Epithelial cell of alveolus of lung (primary cell): ENCODE measurements at places on chromosomes 2 and 18. TPM values are rescaled to one million over a fixed set of nuclear protein-coding genes. Genes with fewer than 3 reads are reported as not detected.

TBC1D8 gene
- 1.9 and 5.0 TPM in 2 replicates for total RNA-seq

GKN1 gene
- not detected in 2 replicates for total RNA-seq

ERBB4 gene
- total RNA-seq, result under 0.01 TPM in 1 of 2 replicates, not detected in the other

ATOH8 gene
- 5.3 and 63.2 TPM in 2 replicates for total RNA-seq

FASTKD2 gene
- 22.7 and 31.7 TPM in 2 replicates for total RNA-seq

KLHL30 gene
- total RNA-seq, result 0.32 TPM in 1 of 2 replicates, not detected in the other

IL1R2 gene
- total RNA-seq, result 1.0 and 6.1 TPM in 2 replicates

SLC30A3 gene
- total RNA-seq, result not detected in 2 replicates

MC4R gene
- not detected in 2 replicates for total RNA-seq

CXCR1 gene
- total RNA-seq, result not detected in 2 replicates

ACVR1C gene
- under 0.01 and 2.2 TPM in 2 replicates for total RNA-seq

MAP3K19 gene
- total RNA-seq, result not detected in 2 replicates

GALM gene
- 6.1 and 7.4 TPM in 2 replicates for total RNA-seq

VWC2L gene
- not detected in 2 replicates for total RNA-seq

STK17B gene
- total RNA-seq, result 16.9 and 55.6 TPM in 2 replicates

SLC4A5 gene
- total RNA-seq, result under 0.01 and 0.48 TPM in 2 replicates

PFN4 gene
- 0.39 TPM in 1 of 2 replicates, not detected in the other for total RNA-seq

CENPA gene
- 7.7 and 18.0 TPM in 2 replicates for total RNA-seq

MAB21L4 gene
- total RNA-seq, result not detected in 2 replicates

RSAD2 gene
- 1.4 TPM in 1 of 2 replicates, not detected in the other for total RNA-seq

GAL3ST2 gene
- total RNA-seq, result 0.64 TPM in 1 of 2 replicates, not detected in the other

TMBIM1 gene
- total RNA-seq, result 102 and 130 TPM in 2 replicates

KIF5C gene
- 0.24 and 2.1 TPM in 2 replicates for total RNA-seq

VIL1 gene
- not detected in 2 replicates for total RNA-seq

ALPP gene
- not detected in 2 replicates for total RNA-seq

BMP10 gene
- total RNA-seq, result not detected in 2 replicates

CDH7 gene
- not detected in 2 replicates for total RNA-seq

TMEM163 gene
- total RNA-seq, result 0.13 TPM in 1 of 2 replicates, not detected in the other

NFATC1 gene
- 5.4 and 7.6 TPM in 2 replicates for total RNA-seq

ERMN gene
- not detected in 2 replicates for total RNA-seq

UGT1A9 gene
- not detected in 2 replicates for total RNA-seq

ITPRIPL1 gene
- 4.9 and 5.3 TPM in 2 replicates for total RNA-seq

CD8B gene
- total RNA-seq, result not detected in 2 replicates

FLACC1 gene
- total RNA-seq, result 0.32 TPM in 1 of 2 replicates, not detected in the other

FOXD4L1 gene
- under 0.01 and 0.16 TPM in 2 replicates for total RNA-seq

CAVIN2 gene
- 6.5 and 16.9 TPM in 2 replicates for total RNA-seq
